ENCODE measurements at places on chromosomes 5 and 9.

- DNase-seq: peak; percentile 71
Observed at GRCh38 chr9:94030318-94031179, 53.7 kb upstream of the PTPDC1 start.

DNA sequence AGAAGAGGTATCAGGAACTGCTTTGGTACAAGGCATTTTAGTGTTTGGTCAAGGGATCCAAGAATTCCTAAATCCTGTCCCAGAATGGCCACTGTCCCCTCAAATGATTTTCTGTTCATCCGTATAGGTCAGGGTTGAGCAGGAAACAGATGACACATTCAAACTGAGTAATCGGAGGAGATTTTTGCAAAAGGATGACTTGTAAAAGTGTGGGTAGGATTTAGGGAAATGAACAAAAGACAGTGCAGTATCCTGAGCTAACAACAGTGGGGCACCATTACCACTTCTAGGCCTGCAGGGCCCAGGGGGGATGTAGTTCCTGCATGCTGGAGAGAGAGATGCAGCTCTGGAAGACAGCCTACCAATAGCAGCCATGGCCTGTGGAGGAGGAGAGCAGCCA lies 290.1 kb downstream of the ZSWIM6 start:
- no peak for DNase-seq

DNA sequence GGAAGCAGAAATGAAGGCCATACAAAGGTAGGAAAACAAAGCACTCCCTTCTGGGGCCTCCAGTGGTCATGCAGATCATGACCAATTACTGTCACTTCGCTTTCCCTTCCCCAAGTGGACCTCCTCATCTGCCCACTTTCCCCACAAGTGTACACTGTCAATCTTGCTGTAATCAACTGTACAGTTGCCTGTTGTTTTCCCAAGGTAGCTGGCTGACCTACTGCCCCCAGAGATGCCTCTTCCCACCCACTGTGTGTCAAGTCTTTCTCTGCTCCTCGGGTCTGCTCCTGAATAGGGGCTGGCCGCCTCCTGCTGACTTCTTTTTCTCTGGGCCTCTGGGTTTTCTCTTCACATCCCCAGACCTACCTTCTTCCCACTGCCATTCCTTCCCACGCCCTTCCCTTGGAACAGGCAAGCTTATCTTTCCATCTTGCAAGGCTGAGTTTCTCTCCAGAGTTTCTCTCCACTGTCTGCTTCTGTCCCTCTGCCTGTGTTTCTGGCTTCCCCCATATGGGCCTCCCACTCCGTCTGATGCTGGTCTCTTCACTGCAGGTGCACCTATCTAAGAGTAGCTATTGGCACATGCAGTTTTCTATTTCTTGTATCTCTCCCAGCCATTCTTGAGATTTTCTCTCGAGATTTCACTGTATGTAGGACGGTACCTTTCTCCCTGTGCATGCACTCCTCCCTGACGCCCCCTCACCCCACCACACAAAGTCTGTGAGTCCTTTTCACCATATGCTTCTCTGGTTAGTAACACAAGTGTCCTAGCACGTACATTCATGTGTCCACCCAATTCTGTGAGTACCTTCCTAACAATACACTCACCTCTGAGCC lies 2.4 kb downstream of the ELL2 start:
- no peak for DNase-seq

GRCh38 chr5:136191304-136192014 lies 1.5 kb downstream of the SMIM32 start:
- no peak for DNase-seq

- no peak for DNase-seq
Observed at GRCh38 chr9:126208216-126208758, 118.3 kb upstream of the MVB12B start.

- DNase-seq: no peak
Observed at GRCh38 chr5:127001621-127002296, 28.6 kb downstream of the MARCHF3 start.

GRCh38 chr9:137989156-137989555 lies 111.6 kb downstream of the CACNA1B start:
- DNase-seq: no peak

DNA sequence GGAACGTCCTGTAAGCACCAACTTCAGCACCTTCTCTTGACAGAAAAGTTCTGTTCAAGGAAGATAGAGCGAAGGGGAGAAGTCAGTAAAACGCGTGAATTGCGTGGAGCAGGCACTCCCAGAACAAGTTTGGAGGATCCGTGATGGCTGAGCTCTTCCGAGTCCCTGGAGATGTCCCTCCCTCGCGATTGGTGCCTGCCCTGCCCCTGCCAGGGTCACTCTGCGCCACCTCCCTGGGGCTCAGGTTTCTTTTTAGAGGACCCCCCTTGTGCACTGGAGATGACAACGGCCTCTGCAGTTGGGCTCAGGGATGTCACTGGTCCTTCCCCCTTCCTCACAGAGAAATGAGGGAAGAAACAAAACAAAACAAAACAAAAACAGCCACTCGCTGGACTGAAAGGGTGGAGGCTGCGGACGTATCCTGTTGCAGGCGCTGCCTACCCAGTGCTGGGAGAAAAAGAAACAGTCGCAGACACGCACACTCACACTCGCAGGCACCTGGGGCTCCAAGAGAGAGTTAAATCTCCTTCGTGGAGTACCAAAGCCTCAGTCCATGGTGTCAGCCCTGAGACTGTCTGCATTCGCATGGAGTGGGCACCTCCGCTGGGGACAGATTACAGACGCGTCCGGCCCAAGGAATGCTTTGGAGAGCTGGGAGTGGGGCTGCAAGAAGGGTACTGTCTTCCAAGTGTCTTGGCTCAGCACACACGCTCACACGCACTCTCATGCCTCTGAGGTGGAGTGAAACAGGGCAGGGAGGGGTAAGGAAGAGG lies 512.7 kb downstream of the SLCO4C1 start:
- DNase-seq: no peak

DNA sequence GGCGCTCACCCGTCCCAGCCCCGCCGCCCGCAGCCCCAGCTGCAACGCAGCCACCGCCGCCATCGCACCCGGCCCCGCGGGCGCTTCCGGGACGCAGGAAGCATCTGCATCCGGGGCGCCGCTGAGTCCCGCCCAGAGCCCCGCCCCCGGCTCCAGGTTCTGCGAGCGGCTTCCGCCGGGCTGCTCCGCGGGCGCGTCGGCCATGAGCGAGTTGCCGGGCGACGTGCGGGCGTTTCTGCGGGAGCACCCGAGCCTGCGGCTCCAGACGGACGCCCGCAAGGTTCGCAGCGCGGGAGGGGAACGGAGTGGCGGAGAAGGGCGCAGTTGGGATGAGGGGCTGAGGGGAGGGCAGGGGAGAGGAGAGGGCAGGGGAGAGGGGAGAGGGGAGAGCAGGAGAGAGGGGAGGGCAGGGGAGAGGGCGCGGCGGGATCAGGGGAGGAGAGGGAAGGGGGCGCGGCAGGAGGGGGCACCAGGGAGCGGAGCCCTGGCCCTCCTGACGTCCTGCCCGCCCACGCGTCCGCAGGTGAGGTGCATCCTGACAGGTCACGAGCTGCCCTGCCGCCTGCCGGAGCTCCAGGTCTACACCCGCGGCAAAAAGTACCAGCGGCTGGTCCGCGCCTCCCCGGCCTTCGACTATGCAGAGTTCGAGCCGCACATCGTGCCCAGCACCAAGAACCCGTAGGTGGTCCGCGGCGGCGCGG lies at the start of the genes SURF1 and SURF2:
SURF1 (minus strand) TSS at position 97 of the 701 bp plus-strand sequence; CDS start at position 63, 34 bp downstream.
SURF2 (plus strand) TSS at position 160 of the 701 bp plus-strand sequence; CDS start at position 203, 43 bp downstream.
- DNase-seq: peak; percentile 75

GRCh38 chr9:106691627-106692026 lies 171.3 kb upstream of the ZNF462 start:
- no peak for DNase-seq

- no peak for DNase-seq
Observed at GRCh38 chr5:128920345-128921215, 44.7 kb upstream of the SLC27A6 start.

DNA sequence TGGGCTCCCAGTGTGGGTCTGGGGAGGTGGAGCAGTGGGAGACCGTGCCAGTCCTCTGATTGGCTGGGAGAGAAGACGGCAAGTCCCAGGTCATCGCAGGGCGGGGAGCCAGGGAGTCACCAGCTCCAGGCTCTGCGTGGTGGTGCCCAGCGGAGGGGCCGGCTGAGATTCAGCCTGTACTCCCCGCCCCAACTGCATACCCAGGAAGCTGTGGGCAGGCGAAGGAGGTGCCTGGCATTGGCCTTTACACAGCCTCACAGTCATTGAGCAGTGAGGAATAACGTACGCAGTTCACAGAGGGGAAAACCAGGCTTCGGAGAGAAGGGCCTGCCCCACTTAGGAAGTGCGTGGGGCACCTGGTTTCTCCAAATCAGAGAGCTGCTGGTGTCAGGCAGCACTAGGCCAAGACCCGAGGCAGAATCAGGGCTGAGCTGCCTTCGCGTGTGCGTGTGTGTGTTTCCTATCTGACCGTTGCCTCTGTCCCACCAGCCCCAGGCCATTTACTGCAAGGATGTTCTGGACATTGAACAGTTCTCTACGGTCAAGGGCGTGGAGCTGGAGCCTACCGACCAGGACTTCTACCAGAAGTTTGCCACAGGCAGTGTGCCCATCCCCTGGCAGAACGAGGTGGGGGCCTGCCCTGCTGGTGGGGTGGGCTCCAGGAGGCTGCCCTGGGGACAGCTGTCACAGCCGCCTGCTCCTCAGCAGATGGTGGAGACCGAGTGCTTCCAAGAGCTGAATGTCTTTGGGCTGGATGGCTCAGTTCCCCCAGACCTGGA lies 6.2 kb upstream of the PRR7 start:
- no peak for DNase-seq

DNA sequence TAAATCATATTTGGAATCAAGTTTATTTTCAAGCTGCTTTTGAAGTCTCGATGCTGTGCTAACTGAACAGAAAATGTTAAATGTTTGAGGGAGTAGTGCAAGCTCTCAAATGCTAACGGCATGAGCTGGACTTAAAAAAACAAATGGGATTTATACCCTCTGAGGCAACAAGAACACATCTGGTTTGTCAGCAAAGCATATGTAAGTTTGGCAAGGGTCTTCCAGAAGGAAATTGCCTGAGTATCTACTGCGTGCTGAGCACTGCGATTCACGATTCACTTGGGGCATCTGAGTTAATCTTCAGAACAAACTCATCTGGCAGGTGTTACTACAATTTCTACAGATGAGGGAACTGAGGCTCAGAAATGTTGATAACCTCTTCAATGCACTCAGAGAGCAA lies 98.4 kb upstream of the C9orf72 start:
- DNase-seq: no peak

- no peak for DNase-seq
Observed at GRCh38 chr9:129809346-129809745, 6.4 kb downstream of the TOR1B start.

DNA sequence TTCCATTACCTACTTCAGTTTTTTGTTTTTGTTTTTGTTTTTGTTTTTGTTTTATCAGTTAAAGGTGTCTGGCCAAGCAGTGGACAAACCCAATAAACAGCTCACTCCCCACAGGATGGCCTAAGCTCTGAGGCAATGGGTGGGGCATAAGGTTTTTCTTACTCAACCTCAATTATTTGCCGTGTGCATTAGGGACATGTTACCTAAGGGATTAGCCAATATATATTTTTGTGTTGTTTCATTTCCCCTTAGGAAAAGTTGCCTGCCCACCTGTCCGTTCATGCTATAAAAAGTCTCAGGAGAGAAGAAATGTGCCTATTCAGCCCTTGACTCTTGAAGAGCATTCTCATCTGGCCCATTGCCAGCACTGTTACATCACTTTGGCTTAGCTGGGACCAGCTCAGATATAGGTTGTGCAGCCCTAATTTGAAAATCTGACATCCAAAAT lies 7.3 kb downstream of the SH3RF2 start:
- no peak for DNase-seq

DNA sequence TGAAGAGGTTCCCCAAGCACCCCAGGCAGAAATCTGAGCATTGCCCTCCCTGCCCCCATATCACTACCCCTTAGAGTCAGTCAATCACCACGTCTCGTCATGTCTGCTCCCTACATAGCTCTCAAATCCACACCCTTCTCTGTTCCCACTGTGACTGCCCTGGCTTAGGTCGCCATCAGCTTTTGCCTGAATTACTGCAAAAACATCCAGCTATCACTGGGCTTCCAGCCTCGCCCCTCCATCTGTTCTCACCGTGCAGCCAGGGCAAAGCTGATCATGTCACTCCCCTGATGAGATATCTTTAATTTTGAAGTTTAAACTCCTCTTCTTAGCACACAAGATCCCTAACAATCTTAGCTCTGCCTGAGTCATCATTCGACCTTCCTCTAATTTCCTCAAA lies 89.6 kb upstream of the TBC1D2 start:
- no peak for DNase-seq

- no peak for DNase-seq
Observed at GRCh38 chr9:22813529-22813928, 366.9 kb downstream of the DMRTA1 start.

- no peak for DNase-seq
Observed at GRCh38 chr5:58551492-58551891, 31.4 kb upstream of the RAB3C start.

DNA sequence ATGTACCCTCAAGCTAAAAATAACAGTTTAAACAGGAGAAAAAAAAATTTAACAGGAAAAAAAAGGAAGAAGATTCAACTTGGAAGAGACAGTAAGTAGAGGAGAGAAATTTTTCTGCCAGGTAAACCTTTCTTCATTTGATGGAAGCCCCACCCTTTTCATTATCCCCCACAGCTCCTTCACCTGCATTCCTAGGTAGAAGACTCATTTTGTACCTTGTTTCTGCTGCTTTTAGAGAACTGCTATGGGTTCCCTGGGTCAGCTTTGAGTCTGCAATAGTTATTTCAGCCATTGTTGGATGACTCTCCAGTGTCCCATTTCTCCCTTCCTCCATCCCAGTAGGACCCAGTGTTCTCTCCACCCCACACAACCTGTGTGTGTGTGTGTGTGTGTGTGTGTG lies 74.1 kb upstream of the CPEB4 start:
- no peak for DNase-seq

DNA sequence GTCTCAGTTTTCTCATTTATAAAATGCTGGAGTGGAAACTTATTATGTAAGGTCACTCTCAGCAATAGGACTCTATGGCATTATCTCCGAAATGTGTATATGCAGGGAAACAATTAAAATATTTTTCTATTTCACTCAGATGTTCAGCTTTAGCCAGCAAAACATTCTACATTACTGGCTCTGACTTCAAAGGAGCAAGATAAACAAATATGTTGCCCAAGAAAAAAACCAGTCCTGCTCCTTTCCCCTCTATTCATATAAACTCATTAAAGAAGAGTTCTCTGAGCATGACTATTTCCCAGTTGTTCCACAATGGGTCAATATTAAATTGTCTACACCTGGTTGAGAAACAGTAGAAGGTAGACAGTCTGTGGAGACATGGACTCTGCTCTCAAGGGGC lies 155.0 kb downstream of the NPR3 start:
- DNase-seq: no peak

GRCh38 chr5:95401626-95402025 lies 10.5 kb downstream of the FAM81B start:
- no peak for DNase-seq

GRCh38 chr5:5688194-5688924 lies 265.9 kb downstream of the ICE1 start:
- DNase-seq: no peak

DNA sequence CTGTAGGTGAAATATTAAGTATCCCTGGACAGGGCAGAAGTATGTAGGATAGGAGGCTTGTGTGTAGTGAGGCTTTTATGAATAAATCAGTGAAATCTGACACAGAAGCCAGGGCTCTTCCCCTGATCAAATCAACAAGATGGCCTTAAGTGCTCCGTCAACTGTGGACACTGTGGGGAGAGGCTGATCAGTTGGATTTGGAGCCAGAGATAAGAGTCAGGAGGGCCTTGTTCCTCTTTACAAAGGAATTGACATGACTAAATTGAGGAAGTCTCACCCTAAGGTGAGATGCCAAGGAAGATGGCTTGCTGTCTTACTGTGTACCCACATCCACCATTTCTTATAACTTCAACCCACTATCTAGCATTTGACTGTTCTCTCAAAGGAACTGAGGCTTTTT lies 91.6 kb upstream of the PRRC1 start:
- DNase-seq: no peak

Measured in C1 segment of cervical spinal cord (tissue), 14 donors.